ENCODE measurements at places on chromosomes 1 and 21.

DNA sequence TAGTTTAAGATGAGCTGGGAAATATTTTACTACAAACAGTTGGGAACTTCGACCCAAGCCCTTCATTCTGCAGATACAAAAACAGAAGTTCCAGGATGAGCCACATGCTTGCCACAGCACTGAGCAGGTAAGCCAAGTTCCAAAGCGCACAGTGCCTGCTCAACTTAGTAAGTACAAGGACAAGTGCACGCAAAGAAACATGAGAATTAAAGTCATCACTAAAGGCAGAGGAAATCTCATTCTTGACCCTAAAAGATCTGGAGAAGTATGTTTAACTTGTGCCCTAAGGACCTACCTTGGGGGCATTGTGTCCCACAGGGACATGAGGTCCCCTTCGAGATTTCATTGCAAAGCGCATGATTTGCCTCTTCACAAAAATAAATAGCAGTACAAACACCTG, 1.2 kb upstream of the UBAP2L start:
- no peak for DNase-seq

- DNase-seq = no peak
Observed at GRCh38 chr1:36182734-36183133, 26.8 kb downstream of the MAP7D1 start.

- DNase-seq = no peak
Observed at GRCh38 chr1:12153181-12153785, 13.5 kb upstream of the TNFRSF1B start.

DNA sequence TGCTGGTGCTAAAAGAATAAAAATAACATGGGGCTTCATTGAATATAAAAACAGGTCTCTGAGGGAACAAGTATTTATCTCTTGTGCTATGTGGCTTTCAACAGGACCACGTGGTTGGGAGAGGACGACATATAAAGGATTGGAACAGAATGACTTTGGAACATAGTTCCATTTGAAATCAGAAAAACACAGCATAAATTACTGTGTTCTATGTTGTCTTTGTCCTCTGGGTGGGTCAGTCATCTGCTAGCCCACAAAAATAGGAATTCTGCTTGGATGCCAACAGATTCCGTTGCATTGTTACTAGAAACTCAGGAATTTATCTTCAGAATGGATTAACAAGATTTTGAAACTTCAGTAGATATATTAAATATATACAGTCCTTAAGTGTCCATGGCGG, 5.9 kb downstream of the CEP85 start:
- DNase-seq = no peak

DNA sequence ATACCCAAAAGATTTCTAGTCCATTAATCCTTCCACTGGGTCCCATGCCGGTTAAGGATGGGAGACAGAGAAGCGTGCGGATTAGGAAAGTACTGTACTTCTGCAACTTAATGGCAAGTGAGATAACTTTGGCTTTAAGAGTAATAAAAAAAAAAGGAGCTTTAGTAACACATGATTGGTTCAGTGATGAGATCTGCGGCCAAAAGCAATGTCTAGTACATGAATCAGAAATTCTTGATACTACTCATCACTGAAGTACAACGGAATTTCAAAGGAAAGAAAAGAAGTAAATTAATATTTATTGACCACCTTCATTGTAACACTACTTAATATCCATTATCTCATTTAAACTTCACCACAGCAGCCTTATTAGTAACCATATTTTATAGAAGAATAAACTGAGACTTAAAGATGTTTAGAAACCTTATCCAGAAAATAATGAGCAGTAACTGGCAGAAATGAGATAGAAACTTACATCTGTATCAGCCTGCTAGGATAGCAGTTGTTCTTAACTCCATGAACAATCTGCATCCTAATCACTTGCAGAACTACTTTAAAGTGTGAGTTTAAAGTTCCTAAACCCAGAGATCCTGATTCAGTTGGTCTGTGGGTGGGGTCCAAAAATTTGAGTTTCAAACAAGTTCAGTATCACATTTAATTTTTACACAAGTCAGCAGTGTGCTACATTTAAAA, 14.1 kb upstream of the NUF2 start:
- no peak for DNase-seq

GRCh38 chr1:19070197-19070651, 113.7 kb upstream of the IFFO2 start:
- DNase-seq = no peak

DNA sequence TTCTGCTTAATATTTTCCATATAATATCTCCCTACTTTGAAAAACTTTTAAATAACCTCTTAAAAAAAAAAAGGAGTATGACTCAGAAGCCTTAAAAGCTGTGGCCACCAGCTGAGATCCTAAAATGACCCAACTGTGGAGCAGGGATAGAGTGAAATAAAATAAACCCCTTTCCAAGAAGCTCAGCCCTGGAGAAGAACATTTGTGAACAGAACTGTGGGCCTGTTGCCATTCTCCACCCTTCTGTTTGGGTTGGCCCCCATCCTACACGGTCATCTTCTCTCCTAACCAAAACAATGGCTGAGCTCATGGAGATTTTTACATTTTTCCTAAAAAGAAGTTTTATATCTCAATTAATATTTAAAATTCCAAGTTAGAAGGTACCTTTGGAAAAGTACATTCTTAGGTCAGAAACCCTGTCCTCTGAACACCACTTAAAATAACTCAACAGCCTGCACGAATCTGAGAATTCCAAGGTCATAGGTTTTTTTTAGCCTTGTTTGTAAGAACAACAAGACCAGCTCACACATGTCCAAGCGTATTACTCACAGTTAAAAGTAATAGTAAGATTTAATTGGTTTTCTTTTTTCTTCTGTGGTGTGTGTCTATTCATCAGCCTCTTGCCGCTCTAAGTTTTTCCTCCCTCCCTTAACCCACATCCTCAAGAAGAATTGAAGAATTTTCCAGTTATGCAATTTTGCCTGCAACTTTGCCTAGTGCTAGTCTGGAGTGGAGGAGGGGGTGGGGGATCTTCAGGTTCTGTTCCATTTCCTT, 107.7 kb upstream of the ERRFI1 start:
- no peak for DNase-seq

DNA sequence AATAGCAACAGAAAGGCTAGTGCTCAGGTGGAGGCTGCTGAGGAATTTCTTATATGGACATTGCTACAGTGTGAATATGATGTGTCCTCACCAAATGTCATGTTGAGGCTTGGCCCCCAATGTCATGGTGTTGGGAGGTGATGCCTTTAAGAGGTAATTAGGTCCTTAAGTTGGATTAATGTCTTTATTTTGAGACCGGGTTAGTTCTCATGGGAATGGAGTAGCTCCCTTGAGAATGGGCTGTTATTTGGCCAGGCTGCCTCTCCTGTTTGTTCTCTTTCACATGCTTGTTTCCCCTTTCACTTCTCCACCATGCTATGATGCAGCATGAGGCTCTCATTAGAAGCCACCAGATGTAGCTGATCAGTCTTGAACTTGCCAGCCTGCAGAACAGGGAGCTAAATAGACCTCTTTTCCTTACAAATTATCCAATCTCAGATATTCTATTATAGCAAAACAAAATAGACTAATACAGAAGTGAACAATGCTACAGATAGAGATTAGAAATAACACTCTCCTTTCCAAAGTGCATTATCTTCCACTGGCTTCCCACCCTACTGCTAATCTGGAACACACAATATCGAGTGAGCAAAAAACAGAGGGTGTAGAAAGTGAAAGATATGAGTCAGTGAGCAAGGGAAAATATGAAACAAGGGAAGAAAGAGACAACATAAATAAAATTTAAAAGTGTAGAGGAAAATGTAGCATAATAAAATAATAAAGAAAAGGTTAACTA, 160.2 kb downstream of the NTMT2 start:
- DNase-seq = no peak

GRCh38 chr1:171346881-171347280, 32.9 kb downstream of the FMO4 start:
- DNase-seq = no peak
